GM19239 (cell line): ENCODE measurements at places on chromosomes 6 and 20.

DNA sequence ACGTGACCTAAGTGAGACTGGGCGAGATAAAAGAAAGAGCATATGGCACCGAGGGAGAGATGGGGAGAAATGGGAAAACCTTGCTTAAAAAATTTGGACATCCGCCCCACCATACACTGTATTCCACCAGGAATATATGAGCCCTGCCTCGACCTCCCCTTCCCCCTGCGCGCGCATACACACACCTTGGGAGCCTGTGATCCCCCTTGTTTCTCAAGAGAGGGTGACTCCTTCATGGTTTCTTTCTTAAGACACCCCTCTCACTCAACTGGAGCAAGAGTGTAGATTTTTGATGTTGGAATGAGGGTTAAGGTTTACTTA lies 480 bp downstream of the ABCF1 start:
- no peak for DNase-seq

- no peak for DNase-seq
These were observed 158.3 kb downstream of the OPRM1 start for GRCh38 chr6:154197196-154197860.

- DNase-seq, result no peak
These were observed 6.5 kb downstream of the LHFPL5 start for GRCh38 chr6:35811699-35811995.

DNA sequence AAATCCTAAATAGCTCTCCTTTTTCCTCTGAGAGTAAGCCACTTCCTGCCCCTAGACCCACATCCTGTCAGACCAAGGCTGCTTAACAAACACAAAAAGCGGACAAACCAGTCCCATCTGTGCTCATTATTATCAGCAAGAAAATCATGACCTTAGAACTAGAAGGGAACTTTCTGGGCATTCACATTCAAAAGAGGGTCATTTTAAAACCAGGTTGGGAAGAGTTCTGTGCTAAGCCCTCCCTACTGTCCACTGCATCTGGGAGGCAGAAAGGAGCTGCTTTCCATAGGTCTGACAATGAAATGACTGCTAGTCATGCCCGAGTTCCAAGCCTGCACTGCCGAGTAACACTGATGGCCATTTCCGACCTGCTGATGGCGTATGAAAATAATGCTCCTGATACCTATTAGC lies 15.4 kb downstream of the EZR start:
- no peak for DNase-seq

- DNase-seq, result no peak
These were observed 56.7 kb downstream of the LAMA4 start for GRCh38 chr6:112197636-112198035.

- no peak for DNase-seq
These were observed 287.7 kb downstream of the ALDH8A1 start for GRCh38 chr6:134662077-134662700.

- DNase-seq, result no peak
These were observed 20.8 kb downstream of the MCM8 start for GRCh38 chr20:5971203-5971602.

GRCh38 chr20:60518022-60518421 lies 559.8 kb downstream of the CDH26 start:
- DNase-seq, result no peak

GRCh38 chr6:84422380-84422968 lies 195.0 kb upstream of the CEP162 start:
- peak; percentile 1 for DNase-seq

- no peak for DNase-seq
These were observed 22.3 kb downstream of the ACTR5 start for GRCh38 chr20:38770546-38770945.

DNA sequence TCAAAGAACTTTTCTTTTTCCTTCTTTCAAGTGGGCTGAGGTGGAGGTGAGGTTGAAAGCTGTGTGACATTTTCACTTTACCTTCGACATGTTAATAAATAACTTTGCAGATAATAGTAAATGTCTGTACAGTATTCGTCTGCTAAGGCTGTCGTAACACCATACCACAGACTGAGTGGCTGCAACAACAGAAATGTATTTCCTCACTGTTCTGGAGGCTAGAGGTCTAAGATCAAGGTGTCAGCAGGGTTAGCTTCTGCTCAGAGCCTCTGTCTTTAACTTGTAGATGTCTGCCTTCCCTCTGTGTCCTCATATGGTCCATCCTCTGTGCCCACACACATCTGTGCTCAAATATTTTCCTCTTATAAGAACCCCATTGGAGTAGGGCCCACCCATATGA lies 14.9 kb downstream of the PHACTR2 start:
- no peak for DNase-seq

DNA sequence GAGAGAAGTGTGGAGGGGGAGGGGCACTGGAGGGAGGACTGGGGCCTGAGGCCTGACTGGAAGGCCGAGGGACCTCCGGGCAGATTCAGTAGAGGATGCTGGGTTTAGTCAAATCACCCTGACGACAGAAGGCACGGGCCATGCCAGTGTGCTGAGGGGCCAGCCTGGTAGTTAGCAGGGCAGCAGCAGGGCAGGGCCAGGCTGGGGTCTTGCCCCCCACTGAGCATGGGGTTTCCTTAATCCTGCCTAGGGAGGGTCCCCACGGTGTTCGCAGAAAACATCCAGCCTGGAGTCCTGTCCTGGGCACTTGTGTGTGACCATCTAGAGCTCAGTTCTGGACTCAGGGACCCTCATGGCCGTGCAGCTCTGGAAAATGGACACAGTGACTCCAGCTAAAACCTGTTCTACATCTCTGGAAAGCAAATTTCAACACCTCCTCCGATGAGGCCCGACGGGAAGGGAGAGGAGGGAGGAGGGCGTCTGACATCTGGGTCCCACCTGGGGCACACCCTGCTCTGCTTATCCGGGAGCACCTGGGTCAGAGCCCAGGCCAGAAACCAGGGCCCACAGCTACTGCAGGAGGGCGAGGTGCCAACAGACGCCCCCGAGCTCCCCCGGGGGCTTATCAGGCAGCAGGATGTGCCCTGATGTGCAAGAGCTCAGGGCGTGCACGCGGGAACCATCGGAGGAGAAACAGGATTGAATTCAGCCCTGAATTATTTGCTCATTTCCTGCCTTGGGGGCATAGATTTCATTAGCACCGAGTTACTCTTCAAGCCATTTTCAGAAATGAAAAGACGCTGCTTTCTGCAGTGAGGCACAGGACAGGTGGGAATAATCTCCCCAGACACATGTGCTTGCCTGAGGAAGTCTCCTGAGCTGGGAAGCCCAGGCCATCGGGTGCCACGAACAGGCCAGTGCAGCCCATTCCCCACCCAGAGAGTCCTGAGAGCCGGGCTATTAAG lies 78.0 kb upstream of the MPC1 start:
- no peak for DNase-seq

- DNase-seq, result no peak
These were observed 11.3 kb downstream of the PTGIS start for GRCh38 chr20:49556621-49557020.

DNA sequence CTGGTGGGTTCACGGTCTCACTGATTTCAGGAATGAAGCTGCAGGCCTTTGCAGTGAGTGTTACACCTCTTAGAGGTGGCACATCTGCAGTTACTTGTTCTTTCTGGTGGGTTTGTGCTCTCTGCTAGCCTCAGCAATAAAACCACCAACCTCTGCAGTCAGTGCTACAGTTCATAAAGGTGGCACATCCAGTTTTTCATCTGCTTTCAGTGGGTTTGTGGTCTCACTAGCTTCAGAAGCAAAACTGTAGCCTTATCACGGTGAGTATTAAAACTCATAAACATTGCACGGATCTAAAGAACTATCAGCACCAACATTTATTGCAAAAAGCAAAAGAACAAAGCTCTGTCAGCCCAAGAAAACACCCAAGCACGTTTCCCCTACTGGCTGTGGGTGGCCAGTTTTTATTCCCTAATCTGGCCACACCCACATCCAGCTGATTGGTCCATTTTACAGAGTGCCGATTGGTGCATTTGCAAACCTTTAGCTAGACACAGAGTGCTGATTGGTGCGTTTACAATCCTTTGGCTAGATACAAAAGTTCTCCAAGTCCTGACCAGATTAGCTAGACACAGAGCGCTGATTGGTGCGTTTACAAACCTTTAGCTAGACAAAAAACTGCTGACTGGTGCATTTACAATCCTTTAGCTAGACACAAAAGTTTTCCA lies 3.4 kb upstream of the TMEM14C start:
- no peak for DNase-seq

DNA sequence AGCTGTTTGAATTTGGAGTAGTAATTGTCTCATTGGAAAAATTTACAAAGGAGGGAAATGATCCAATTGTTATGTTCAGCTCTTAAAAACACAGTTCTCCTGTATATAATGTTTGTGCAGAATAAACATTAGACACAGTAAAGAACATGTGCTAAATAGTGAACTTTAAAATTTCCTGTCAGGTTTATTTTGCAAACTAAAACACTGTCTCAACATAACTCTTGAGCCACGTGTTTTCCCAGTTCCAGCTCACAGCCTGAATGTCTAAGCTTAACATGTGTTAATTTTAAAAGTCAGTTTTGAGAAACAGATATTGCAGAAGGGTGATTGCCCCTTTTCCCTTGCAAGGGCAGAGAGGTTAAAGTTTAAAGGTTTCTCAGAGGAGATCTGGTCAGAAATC lies 20.6 kb downstream of the EPHA7 start:
- DNase-seq, result no peak

DNA sequence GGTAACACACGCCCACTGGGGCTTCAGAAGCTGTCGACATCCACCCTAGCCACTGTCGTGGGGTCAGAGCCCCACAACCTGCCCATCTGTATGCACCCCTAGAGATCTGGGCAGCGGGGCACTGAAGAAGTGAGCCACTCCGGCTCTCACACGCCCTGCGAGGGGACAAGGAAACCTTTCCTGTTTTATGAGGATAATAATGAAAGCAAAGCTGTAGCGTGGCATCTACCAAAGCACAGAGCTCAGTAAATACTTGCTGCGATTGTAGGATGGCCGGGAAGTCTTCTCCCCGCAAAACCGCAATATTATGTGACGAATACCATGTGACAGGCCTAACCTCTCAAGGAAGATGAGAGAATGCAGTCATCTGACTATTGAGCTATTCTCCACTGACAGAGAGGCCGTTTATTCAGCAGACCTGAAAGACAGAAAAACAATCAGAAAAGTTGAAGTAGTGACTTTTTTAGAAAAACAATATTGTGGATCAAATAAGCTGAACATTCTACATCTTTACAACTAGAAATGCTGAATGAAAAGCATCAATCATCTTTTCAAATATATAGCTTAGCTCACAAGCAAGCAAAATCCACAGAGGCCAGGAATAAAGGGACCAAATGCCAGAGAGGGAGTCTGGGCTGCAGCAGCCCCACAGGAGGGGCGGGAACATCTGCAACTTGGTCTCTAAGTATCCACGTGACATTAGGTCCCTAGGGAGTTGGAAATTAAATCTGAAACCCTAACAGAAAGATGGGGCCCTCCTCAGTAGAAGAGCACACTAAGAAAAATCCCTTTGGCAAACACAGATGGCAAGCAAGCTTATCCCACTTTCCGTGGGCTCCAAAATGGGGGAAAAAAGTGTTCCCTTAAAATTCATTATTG lies 207.8 kb downstream of the TTLL2 start:
- DNase-seq, result no peak

DNA sequence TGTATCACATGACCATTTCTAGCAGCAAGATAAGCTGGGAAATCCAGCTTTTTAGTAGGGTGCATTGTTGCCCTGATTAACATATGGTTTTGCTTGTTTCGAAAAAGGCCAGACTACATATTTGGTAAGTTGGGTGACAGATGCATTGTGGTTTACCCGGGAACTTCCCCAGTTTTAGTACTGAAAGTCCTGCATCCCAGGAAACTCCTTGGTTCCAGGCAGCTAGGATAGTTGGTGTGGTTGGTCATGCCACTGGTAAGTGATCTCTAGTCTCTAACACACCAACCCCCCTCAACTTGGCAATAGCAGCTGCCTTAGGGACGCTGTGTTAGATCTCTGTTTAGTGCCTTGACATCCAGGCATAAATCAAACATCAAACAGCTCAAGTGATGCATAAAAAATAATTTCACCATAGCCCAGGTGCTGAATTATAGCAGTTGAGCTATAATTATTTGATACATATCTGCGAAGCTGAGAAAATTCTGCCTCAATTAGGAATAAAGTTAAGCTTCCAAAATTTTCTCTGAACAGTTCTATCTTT lies 216.5 kb downstream of the TFAP2C start:
- no peak for DNase-seq

DNA sequence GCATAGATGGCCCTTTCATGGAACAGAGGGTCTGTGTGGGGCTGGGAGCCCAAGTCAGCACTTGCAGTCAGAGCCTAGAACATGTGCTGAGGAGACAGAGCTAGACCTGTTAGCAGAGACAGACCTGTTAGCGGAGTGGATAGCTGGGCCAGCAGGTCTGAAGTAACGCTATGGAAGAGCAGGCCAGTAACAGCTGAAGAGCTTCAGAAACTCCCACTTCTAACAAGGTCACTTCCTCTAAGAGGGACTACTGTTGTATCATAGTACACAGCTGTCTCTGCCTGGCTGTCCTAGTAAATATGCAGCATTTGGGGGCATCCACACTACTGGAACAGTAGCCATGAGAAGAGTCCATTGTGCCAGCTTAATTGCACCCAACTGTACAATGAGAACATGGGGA lies 41.2 kb upstream of the POLR1H start:
- no peak for DNase-seq

- DNase-seq, result no peak
These were observed 26.5 kb downstream of the BCKDHB start for GRCh38 chr6:80133020-80133419.

DNA sequence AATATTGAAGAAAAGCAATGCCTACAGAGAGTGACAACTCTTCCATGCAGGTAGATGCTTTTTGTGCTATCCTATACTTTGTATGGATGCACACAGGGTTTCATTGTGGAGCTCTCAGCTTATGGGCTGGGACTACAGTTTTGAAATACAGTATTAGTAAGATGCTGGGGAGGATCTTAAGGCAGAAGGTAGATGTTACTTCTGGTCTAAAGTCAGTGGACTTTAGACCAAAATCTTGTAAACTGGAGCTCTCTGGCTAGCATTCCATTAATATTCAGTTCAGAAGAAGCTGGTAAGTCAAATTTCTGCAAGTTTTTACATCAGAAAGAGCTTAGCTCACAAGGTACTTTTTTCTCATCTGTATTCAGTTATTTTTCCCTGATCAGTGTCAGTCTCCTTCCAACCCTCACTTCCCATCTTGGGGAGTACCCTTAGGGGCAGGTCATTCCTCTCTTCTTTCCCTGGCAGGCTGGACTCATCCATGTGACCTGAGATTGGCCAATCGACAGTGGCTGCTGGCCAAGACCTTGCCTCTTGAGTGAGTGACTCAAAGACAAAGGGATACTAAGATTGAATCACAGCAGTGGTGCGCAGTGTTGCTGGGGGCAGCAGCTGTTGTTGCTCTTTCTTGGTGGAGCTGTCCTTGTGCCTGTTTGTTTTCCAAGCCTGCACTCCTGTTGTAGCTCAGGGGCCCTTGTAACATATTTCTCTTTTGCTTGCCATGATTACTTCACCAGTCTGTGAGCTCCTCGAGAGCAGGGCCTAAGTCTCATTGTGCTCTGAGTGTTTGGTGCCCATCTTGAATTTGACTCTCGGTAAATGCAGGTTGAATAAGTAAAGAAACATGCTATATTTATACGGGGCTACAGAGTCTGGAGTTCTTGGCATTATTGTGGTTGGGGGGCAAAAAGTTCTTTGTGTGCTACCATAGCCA lies 2.8 kb upstream of the PHF20 start:
- no peak for DNase-seq

GRCh38 chr6:31576897-31577578 lies 1.7 kb downstream of the TNF start:
- DNase-seq, result no peak
